ENCODE measurements at places on chromosomes 2 and 18.

GRCh38 chr2:196376984-196377877 is 205.9 kb upstream of the STK17B start:
- DNase-seq: no peak

- peak; percentile 47 for DNase-seq
These were observed 186.2 kb upstream of the GCFC2 start for GRCh38 chr2:75896779-75897366.

DNA sequence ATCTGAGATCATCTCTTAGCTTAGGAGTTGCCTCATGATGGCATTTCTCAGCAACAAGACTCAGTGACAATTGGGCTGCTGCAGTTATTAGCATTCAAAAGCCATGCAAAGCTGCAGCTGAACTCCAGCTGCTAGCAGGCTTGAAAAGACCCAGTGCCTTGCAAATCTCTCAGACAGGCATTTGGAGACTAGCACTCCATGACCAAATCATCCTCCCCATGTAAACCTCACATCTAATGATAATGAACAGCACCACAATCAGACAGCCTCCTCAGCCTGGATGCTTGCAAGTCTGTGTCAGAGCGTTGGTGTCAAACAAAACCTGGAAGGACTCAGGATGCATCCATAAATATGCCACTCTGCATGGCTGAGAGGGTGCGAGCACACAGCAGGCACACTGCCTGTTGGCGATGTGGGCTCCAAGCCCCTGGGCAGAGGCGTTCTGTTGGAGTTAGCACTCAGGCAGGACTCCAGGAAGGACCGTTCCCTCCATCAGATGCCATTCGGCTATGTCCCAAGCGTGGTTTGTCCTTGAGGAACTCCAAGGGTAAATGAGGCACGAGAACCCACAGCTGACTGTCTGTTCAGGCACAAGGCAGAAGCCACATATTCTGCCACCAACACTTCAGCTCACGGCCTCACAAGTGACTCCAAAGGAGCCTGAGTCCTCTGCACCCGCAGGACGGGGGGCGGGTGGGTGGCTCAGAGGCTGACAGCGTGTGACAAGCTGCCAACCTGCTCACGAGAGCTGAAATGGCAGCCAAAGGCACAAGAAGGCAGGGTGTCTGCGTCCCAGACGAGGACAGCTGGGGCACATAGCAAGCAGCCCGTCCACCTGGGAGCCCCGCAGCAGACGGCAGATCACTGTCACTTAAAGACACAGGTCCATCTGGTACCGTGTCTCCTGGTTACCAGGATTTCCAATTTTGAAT is 183.8 kb downstream of the MYT1L start:
- DNase-seq: peak; percentile 93

GRCh38 chr2:74554820-74555531 is 456 bp downstream of the DOK1 start:
- DNase-seq: peak; percentile 19

DNA sequence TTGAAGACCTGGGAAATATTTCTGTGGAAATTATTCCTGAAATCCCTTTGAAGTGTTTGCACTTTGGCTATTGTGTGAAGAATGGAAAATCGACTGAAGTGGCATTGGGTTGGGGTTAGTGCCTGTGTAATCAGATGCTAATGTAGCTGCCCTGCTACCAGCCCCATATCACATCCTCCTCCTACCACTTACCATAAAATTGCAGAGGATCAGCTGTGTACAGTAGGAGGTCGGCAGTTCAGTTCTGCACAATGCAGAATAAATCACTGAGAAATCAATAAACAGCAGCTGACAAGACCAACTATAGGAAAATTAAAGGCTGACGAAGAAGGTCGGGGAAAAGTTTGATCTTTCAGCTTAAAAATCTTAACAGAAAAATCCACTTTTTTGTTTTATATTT is 440.9 kb downstream of the PTPRM start:
- no peak for DNase-seq

DNA sequence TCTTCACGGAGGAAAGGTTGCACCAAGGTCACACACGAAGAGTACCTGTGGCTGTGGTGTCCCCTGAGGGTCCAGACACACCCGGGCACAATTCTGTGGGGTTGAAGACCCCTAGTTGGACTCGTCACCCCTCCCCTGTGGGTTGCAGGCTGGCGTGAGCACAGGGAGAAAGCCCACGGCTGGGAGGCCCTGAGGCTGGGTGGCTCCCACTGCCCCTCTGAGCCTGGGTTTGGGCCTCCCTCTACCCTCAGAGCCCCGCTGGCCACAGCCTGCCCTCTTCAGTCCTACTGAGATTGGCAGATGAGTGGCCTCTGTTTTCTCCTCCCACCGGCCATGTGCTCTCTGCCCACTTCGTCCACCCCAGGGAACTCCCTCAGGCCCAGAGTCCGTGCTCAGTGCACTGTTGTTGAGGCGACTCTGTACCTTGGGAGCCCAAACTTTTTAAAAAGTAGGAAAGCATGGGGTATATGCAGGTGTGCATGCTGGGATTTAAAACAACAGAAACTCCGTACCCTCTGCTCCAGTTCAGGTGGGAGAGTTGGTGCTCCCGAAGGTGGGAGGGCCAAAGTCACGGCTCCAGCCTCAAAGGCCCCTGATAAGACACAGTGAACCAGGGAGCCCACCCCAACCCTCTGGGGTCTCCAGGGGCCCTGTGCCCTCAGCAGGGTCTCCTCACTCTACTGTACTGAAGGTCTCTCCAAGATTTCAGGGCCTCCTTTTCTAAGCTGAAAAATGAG is 19.1 kb downstream of the RAMP1 start:
- no peak for DNase-seq

- no peak for DNase-seq
These were observed 82.5 kb upstream of the TMEM178A start for GRCh38 chr2:39583213-39583612.

- DNase-seq: no peak
These were observed 443.7 kb upstream of the CWC22 start for GRCh38 chr2:180450841-180451240.

GRCh38 chr2:41957431-41957830 is 90.4 kb upstream of the PKDCC start:
- no peak for DNase-seq

- DNase-seq: peak; percentile 35
These were observed 4.5 kb upstream of the NPPC start for GRCh38 chr2:231930593-231931281.

GRCh38 chr2:235263205-235264120 is 230.4 kb upstream of the AGAP1 start:
- DNase-seq: peak; percentile 72

GRCh38 chr2:2324565-2325101 is 6.4 kb downstream of the MYT1L start:
- DNase-seq: peak; percentile 95

DNA sequence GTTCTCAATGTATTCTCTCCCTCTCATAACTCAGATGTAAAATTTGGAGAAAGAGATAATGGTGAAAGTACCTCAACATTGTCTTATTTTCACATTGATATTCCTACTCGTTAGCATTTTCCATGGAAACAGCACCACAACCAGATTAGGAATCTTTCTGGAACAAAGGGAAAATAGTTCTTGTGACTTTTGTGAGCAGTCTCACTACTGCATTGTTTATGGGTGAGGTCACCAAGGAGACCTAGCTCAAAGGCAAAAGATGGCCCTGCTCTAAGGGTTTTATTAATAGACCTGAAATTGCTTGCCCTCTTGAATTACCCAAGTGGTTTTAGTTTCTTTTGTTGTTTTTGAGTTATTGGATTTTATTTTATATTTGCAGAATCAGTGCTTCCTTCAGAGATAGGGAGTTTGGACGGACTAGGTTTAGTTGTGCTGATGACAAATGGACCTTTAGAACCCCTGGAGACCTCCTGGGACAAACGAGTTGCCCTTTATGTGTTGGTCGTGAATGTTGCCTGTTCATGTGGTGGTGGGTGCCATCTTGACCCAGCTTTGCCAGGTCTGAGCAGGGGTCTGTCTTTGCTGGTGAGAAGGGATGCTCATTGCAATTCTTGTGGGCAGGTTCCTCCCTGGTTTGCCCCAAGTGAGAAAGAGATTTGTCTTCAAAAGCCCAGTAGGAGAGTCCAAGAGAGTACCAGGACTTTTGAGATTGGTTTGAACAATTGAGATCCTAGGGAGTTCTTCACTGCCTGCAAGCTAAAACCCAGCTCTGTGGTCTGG is 58.1 kb downstream of the INPP4A start:
- DNase-seq: no peak

- DNase-seq: no peak
These were observed 84.3 kb downstream of the TFCP2L1 start for GRCh38 chr2:121200419-121201315.

- no peak for DNase-seq
These were observed 80.4 kb downstream of the CTAGE1 start for GRCh38 chr18:22337306-22337705.

DNA sequence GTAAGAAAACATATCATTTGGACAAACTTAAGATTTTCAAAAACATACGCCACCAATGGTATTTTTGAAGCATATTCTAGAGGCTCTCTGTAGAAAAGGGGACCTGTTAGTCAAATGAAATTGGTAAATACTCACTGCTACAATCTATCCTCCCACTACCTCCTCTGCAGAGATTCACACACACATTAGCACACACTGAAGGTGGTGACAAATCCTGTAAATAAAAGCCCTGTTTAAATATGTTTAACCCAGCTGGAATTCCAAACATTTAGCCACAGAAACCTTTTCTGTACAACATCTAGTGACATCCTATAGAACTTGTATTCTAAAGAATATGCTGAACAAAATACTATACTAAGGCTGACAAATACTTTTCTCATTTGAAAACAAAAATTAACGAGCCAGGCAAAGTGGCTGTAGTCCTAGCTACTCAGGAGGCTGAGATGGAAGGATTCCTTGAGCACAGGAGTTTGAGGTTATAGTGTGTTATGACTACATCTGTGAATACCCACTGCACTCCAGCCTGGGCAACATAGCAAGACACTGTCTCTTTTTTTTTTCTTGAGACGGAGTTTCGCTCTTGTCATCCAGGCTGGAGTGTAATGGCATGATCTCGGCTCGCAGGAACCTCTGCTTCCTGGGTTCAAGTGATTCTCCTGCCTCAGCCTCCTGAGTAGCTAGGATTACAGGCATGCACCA is 25.9 kb downstream of the ALS2 start:
- DNase-seq: no peak

DNA sequence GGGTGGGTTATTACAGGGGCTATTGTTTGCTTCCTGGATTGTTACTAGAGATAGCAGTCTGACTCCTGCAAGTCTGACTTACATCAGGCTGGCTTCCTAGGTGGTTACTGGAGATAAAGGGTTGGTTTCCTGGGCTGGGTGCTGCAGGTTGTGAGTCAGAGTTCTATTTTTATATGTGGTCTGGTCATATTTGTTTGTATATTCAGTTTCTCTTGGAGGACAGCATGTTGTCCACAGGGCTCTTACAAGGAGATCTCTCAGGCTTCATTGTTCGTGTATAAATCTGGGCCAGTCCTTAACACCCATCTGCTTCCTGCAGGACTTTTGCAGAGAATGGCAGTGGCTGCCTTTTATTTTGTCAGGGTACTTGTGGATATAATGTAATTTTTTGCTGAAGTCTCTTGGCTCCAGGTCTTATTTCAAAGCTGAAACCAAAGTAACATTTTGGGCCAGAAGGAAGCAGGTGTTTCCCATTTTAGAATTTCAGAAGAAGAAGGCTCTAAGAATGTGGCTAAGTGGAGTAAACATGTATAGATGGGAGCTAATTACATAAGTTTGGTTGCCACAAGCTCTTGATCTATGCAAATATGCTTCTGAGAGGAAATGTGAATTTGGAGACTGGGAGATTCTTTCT is 65.9 kb upstream of the SLC16A14 start:
- no peak for DNase-seq

- no peak for DNase-seq
These were observed 456.2 kb downstream of the PARD3B start for GRCh38 chr2:205001300-205001966.

DNA sequence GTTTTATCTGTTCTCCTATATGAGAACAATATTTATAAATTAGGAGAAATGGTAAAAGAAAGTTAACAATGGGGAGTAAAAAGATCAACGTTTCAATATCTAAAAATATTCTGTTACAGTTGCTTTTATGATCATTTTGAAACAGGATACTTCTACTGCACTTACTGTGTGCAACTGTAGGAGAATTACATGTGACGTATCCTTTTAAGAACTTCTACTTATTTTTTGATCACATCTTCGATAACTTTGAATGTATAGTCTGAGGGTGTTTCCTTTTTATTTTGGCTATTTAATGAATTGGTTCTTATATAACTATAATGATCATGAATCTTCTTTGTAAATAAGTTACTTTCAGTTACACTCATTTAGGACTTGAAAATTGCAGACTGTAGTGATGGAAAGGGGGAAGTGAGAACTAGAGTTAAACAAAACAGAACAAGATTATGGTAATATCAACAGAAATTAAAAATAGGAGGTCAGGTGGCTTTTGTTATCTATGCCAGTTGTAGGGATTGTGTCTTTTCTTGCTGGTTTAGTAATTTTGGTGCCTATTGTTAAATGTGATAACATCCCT is 109.9 kb downstream of the MSTN start:
- no peak for DNase-seq

DNA sequence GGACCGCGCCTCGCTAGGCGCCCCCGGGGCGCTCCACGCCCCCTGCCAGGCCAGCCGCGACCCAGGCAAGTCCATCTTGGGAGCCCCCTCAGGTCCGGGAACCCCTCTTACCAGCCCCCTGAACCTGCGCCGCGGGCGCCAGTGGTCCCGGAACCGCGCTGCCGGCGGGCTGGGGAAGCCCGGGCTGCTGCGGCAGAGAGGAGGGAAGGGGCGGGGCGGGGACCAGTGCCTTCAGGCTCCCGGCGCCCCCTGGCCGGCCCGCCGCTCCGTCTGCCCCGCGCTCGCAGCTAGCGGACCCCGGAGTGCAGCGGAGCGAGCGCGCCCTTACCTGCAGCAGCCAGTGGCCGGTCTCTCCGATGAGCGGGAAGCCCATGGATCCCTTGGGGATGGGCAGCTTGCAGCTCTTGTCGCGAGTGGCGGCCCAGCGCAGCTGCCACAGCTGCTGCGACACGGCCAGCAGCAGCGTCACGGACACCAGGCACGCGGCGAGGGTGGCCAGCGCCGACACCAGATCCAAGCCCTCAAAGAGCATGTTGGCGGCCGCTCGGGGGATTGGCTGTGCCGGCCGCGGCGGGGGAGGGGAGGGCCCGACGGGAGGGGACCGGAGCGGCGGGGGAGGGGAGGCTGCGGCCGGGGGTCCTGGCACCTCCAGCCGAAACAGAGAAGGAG is at the start of gene CYP26B1:
Gene CYP26B1 (minus strand): TSS at position 560 of the 669 bp plus-strand sequence. CDS start 28 bp downstream, at position 532.
- DNase-seq: no peak

DNA sequence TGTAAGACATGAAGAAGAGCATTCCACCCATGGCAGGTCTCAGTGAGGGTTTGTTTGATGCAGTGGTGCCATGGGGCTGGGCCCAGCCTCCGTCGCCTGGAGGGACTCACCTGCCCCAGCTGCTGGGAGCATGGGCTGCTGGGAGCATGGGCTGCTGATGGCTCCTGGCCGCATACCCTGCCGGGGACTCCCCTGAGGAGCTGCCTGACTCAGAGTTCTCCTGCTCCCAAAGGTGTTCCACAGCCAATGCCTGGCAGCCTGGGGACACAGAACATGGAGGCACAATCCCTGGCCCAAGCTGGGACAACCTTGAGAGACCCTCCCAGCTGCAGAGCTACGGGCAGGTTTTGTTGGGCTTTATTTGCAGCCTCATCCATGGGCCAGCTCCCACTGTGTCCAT is 108.4 kb downstream of the COPS8 start:
- DNase-seq: no peak

- no peak for DNase-seq
These were observed 28.5 kb upstream of the PPP3R1 start for GRCh38 chr2:68280796-68281195.

All from posterior cingulate gyrus (tissue), 11 donors.